ENCODE measurements at places on chromosomes 2 and 18.

GRCh38 chr2:61705625-61706024 is 148.2 kb downstream of the FAM161A start:
- no peak for DNase-seq

GRCh38 chr2:127763776-127764175 is 47.2 kb downstream of the WDR33 start:
- DNase-seq = no peak

DNA sequence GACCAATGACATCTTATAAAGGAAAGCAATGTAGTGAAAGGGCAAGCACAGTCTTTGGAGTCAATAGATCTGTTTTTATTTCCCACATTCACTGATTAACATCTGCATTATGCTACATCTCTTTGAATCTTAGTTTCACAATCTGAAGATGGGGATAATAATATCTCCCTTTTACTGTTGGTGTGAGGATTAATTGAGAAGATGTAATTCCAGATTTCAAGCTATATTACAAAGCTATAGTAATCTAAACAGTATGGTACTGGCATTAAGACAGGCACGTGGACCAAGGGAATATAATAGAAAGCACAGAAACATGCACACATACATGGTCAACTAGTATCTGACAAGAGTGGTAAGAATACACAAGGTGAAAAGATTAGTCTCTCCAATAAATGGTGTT is 45.3 kb downstream of the SLC4A5 start:
- no peak for DNase-seq

DNA sequence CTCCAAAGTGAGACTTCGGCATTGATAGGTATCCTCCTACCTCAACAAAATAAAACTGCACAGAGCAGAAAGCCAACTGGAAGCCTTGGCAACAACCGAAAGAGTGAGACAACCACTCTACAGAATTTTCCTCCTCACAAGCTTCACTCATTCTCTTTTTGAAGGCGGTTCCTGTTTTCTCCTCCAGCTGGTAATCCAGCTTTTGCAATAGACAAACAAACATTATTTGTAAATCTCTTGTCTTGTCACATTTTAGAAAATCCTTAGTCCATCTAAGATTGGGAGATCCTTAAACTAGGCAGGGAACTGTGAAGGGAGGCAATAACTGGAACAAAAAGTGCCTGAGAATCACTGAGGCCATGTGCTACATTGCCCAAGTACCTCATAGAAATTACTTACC is 332.4 kb downstream of the BCL11A start:
- DNase-seq = no peak

DNA sequence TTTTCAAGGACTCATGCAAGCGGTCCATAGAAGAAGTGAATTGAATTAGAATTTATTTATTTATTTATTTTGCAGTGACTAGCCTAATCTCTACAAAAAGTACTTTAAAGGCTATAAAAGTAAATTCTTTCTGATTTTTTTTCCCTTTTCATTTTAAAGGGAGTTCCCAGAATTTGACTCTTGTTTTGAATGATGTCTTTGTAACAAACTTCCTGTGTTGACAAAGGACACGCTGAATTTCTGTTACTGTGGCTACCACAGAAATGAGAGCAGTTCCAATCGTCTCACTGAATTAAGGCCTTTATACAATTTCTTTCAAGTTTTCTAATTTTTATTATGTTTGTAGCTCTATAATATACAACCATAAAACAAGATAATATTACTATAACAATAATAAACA is 46.3 kb upstream of the LPIN2 start:
- no peak for DNase-seq

GRCh38 chr2:142725386-142725785 is 152.1 kb upstream of the KYNU start:
- DNase-seq = no peak

- no peak for DNase-seq
These were observed 620.7 kb downstream of the NYAP2 start for GRCh38 chr2:226020176-226020575.

- DNase-seq = no peak
These were observed 45.8 kb downstream of the PSMG2 start for GRCh38 chr18:12748671-12749070.

DNA sequence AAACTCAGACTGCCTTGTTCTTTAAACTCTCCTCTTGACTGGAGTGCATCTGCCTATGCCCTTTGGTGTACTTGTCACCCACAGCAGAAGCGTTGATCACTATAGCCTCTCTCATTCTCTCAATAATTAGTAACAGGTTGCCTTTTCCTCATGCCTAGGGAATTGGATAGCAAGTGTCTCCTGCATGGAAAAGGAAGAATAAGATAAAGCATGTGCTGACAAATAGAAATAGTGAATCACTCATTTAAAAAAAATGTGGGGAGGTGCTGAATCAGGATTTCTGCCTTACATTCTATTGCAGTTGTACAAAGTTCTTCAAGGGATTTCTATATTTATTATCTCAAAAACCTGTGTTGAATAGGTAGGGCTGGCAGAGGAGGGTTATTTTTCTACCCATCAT is 323.0 kb downstream of the TXNL1 start:
- no peak for DNase-seq

- no peak for DNase-seq
These were observed 110.3 kb upstream of the SH3BP4 start for GRCh38 chr2:234841321-234842015.

DNA sequence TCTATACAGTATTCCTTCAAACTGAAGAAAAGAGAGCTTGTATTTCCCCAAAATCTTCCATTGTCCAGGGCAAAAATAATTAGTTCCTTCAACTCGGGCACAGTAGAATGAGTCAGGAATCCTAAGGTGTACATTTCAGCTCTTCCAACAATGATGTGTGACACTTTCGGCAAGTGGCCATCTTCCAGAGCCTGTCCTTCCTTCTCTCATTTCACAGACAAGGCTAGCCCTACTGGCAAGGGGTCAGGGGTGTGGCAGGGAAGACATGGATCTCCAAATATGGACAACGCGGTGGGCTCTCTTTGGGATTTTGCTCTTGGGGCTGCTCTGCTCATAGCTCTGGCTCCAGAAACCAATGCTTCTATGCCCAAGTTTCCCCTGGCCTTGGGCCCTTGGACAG is 6.0 kb downstream of the B4GALT6 start:
- no peak for DNase-seq

DNA sequence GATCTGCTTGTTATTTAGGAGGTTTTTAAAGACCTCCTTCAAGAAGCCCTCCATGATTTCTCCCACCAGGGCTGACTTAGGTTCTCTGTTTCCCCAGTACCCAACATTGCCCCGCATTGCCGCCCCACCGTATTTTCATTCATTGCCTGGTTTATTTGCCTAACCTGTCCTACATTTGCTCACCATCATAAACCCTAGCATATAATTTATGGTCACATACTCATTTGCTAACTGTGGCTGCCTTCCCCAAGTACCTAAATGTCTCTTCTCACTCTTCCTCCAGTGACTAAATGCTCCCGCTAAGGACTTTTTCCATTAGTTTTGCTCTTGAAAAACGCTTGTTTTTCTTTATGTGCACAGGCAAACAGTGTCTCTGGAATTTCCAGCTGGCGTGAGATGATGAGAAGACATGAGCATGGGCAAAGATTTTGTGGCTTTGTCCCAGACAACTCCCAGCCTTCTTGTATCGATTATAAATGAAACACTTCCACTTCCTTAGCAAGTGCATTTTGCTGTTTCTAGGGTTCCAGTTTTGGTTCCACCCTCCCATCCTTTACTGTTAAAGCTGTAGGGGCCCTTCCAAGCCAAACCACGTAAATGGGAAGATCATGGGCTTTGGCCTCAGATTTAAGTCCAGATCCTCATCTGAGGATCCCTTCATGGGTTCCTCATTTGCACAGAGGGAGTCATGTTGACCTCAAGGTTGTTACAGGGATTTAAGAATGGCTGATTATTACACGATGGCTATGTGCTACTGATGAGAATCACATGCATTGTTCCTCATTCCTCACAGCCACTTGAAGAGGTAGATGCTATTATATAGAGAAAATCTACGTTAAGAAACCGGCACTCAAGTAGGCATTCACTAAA is 21.0 kb upstream of the ARMC9 start:
- DNase-seq = no peak

GRCh38 chr2:178804791-178805190 is 2.4 kb downstream of the TTN start:
- DNase-seq = no peak

DNA sequence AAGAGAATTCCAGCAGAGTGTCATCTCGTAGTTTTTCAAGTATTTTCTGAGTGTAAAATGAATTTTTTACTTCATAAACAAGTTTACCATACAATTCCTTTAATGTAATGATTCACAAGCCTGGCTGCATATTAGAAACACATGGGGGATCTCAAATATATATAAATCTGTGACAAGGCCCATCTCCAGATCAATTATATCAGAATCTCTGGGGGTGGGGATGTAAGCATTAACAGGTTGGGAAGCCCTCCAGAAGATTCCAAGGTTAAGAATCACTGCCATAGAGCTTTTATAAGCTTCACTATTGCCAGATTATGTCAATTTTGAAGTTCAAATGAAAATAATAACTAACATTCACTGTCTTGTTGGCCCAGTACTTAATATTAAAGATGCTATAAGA is 111.2 kb downstream of the BAZ2B start:
- no peak for DNase-seq

DNA sequence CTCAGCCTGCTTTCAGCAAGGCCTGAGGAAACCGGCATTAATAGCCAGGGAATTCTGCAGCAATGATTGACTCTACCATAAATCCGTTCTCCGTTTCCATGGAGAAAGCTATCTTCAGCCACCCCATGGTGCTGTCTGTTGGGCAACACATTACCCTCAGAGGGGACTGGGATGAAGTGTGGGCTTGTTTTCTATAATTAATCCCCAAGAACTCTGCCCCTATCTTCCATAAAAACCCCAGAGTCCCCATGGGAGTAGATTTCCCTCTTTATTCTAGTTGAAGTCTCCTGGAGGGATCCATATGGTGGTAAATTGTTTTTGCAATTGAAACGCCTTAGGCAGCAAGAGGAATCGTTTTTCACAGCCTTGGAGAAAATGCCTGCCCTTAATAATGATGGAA is 9.2 kb downstream of the G6PC2 start:
- no peak for DNase-seq

DNA sequence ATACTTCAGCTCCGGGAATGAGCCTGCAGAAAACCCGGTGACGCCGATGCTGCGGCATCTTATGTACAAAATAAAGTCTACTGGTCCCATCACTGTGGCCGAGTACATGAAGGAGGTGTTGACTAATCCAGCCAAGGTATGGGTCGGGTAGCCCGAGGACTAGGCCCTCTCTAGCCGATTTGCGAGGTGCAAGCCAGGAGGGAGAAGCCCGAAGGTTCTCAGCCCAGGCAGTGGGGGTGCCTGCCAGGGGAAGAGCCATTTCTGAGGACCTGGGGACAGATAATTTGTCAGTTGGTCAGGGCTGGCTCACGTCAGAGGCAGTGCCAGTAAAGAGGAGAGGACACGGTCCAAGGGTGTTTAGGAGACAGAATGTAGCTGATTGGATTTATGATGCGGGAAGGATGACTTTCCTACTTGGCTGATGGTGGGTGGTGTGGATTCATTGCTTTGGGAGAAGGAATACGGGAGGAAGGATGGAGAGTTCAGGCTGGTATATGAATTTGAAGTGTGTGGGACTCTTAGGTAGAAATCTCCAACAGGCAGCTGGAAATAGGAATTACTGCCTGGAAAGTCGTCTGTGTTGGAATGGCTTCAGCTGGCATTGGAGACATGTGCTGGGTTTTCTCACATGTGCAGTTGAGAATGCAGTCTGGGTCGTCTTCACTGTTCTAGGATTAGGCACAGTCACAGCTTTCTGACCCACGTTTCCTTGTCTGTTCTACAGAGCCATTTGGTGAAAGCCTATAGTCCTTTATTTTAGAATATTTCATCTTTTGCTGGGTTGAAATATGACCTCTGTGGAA is 874 bp downstream of the NDUFAF7 start:
- DNase-seq = no peak

DNA sequence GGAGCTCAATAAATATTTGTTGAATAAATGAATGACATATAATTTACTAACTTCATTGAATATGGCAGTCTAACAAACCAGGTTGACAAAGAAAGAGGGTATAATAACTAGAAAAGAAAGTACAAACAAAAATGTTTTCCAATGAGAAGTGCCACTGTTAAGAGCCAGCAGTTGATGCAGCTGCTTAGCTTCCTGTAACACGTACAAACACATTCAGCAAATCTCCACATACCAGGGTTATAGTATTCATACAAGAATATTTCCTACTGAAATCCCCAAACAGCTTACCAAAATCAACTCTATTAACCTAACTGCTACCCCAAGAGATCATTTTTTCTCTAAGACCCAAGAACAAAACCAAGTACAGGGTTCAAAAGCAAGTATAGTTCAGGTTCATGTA is 77.7 kb downstream of the THADA start:
- no peak for DNase-seq

DNA sequence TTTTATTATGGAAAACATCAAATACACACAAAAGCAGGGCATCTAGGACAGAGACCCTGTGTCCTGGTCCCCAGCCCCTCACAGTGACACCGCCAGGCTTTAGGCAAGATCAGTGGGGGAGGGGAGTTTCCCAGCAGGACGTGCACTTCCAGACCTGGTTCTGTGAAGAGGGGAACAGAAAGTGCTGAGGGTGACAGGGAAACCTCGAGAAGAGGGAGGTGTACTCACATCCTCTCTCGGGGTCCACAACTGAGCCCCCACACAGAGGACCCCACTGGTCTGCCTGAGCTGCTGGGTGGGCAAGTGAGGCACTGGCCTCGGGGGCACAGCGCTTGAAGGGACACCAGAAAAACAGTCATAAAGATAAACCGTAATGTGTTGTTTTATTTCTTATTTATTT is 4.4 kb upstream of the GPR35 start:
- no peak for DNase-seq

DNA sequence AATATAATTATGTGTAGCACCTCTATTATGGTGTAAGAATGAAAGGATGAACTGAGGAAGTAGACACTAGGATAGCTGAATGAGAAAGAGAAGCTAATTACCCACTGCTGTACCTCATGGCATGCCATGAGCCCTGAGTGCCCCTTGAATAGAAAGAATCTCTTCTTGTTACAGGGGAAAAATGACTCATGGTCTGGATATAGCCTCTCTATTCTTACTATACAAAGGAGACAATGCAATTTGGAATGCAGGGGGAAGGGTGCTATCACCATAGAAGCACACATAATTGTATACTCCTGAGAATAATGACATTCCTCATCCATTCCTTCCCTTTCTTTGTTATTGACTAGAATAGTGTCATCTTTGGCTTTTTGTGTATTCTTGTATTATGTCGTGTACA is 385.2 kb downstream of the CDH7 start:
- no peak for DNase-seq

DNA sequence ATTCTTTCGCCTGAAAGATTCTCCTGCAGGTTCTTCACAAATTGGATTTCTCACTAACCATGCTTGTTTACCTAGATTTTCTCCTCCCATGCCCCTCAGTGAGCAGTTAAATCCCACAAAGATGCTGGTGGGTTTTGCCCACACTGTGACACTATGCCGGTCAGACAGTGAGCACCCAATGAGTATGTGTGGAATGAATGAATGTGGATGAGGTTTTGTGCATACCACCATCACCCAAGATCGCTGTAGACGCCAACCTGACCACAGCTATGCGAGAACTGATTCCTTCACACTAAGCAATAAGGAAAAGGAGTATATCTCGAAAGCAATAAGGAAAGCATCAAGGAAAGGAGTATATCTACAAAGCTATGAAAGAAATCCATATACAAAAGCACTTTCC is 116.7 kb downstream of the PID1 start:
- DNase-seq = no peak

GRCh38 chr2:174124181-174124580 is 124.2 kb downstream of the OLA1 start:
- DNase-seq = no peak
